ENCODE measurements at places on chromosomes 16 and 17.

DNA sequence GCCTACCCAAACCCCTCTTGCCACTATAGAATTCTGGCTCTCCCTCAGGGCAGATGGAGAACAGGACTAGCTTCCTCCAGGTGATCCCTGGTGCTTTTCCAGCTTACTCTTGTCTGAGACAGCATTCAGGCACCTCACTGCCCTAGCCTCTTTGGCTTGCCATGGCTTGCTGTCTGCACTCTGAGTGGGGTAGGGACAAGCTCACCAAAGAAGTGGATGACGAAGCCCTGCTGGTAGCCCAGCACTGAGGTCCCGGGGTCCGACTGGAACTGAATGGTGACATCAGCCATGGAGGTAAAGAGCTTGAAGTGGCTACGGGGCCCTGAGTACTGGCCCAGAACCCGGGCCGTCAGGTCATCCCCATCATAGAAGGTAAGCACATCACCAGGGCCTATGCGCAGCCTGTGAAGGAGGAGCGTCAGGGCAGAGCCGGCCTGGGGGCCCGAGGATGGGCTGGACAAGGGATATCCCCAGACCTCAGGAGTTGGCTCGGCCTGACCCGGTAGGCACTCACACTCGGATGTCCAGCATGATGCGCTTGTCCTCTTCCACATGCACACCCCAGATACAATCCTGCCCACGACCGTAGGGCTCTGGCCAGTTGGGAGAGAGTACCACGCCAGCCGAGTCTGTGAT lies 7.6 kb upstream of the PHF12 start:
- DNase-seq: no peak

DNA sequence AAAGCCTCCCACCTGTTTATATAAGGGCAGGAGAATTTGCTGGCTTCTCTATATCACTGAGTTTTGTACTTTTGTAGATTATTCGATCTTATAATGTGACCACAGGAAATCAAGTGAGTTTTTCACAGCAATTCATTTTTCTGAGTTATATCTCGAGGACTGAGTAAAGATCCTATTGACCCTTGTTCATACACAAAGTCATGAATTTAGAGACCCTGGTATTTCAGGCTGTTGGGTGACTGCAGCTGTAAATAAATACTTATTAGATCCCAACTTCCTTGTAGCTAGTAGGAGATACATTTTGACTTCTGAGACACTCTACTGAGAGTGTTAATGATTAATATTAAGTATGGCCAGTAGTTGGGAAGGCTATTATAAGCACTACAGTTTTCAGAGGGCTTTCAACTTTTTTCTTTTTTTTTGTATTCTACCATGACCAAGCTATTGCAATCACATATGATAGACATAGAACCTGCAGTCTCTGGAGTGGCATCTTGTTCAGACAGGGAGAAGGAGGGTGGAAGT lies 3.2 kb upstream of the KRT20 start:
- no peak for DNase-seq

DNA sequence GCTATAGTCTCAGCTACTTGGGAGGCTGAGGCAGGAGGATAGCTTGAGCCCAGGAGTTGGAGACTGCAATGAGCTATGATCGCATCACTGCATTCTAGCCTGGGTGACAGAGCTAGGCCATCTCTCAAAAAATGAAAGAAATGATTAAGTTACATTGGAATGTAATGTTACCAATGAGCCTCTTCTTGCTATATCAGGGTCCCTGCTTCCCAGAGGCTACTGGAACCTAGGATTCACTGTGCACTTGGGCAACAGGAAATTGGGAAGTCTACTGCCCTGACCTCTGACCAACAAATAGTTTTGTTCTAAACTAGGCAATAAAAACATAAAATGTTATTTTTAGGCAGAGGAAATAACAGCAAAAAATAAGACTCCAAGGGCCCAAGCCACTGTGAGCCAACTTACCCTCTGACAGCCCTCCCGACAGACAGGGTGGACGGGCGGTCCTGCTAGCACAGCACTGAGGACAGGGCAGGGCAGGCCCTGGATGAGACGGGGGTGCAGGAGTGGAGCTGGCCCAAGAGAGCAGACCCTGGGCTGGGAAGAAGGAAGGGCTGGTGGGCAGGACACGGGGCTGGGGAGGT lies 27.5 kb downstream of the NSMCE1 start:
- DNase-seq: peak; percentile 36

- DNase-seq: no peak
Observed at GRCh38 chr16:67933805-67934204, 2.1 kb upstream of the CTRL start.

- DNase-seq: no peak
Observed at GRCh38 chr16:50887500-50888298, 145.8 kb downstream of the CYLD start.

DNA sequence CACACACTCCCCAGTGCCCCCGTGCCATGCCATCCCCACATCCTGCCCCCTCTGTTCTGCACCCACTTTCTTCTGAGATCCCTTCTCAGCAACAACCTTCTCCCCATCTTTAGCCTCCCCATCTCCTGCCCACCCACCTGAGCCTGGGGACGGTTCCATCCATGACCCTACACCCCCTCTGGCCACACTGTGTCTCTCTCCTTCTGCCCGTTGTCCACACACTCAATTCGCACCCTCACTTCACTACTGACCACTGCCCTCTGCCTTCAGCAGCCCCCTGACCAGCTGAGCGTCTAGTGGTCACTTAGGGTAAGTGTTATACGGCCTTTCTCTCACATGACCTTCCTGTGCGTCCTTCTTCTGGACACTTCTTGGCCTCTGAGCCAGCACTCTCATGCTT lies 6.1 kb downstream of the ARHGAP27 start:
- DNase-seq: no peak

DNA sequence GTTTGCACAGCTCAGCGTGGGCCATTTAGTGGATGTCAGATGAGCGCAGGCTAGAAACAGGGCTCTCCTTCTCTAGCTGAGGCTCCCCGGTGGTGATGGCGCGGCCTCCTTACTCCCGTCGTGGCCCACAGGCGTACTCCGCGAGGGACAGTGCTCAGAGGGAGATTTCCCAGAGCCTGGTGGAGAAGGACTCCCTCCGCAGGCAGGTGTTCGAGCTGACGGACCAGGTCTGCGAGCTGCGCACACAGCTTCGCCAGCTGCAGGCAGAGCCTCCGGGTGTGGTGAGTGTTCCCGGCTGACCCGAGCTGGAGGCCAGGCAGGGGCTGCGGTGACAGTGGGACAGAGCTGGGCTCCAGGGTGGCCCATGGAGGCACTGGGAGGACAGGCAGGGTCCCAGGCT lies 21.4 kb downstream of the CARD14 start:
- no peak for DNase-seq

DNA sequence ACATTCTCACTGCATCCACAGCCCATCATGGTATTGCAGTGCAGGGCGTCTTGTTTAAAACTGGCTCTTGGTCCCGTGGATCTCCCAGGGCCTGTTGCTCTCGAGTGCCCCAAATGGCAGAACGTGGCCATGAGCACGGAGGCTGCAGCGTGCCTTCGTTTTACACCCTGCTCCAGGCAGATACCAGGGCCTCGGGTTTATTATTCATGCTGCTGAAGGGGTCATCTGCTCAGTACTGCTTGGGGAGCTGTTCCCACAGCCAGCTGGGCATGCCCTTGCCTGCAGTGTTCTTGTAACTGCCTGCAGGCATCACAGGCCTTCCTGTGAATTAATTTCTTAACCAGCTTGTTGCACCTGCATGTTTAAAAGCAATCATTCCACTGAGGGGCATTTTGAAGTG lies 129.7 kb upstream of the CHMP6 start:
- DNase-seq: no peak

- no peak for DNase-seq
Observed at GRCh38 chr16:51148678-51149228, 2.3 kb downstream of the SALL1 start.

DNA sequence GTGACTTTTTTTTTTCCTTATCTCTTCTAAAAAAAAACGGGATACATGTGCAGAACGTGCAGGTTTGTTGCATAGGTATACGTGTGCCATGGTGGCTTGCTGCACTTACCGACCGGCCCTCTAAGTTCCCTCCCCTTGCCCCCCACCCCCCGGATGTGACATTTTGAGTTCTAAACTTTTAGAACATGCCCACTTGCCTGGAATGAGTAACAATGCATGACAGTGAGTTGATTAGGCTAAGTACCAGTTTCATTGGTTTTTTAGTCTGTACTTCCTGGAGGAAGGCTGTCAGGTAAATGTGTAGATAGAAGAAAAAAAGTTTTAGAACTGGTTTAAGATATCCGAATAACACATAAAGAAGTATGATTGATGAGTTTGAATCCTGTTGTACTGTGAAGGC lies 4.0 kb downstream of the BPTF start:
- no peak for DNase-seq

GRCh38 chr17:15086776-15087295 lies 178.3 kb downstream of the PMP22 start:
- no peak for DNase-seq

DNA sequence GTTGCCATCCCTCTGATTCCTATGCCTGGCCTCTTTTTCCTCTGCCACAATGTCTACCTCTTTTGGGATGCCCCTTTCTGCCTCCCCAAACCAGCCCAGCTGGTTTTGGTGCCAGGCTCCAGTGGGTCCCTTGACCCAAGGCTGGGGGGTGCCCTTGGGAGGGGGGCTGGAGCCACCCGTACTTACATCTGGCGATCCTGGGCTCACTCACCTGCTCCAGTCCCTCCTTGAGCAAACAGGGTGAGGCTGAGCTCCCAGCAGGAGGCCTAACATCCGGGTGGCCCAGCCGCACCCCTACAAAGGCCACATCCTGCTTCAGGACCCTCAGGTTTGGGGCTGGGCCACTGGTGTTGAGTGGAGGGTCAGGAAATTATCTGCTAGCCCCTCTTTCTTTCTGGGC lies 1.2 kb downstream of the ERN2 start:
- DNase-seq: no peak

- no peak for DNase-seq
Observed at GRCh38 chr16:21953541-21953902, 361 bp downstream of the UQCRC2 start.

DNA sequence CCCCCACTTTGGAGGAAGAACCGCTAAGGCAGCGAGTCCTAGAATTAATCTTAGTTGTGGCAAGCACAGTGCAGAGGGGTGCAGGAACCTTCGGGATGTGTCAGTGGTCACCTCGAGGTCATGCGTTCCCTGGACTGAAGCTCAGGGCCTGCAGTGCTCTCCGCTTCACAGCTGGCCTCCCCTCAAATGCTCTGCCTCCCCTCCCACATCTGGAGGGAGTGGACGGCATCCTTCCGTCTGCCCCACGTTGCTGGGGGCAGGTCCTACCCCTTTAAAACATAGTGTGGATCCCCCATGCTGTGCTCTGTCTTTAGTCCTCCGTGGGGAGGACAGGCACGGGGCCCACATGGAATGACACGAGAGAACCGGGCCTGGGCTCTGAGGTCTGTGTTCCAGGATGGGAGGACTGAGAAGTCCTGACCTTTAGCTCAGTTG lies 99.5 kb upstream of the CDC42EP4 start:
- DNase-seq: no peak

DNA sequence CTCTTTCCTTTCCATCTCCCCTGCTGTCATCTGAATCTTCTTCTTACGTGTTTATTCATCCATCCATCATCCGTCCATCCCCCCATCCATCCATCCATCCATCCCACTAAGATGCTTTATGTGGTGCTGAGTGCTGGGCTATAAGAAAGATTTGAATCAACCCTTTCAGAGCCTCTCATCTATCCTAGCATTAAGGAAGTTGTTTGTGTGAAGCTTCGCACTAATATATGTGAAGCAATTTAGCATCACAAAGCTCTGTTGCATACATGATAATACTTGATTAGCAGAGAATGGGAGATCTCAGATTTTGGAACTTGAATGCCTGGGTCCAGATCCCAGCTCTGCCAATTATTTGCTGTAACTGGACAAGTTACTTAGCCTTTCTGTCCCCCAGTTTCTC lies 255.7 kb downstream of the SHISA9 start:
- no peak for DNase-seq

DNA sequence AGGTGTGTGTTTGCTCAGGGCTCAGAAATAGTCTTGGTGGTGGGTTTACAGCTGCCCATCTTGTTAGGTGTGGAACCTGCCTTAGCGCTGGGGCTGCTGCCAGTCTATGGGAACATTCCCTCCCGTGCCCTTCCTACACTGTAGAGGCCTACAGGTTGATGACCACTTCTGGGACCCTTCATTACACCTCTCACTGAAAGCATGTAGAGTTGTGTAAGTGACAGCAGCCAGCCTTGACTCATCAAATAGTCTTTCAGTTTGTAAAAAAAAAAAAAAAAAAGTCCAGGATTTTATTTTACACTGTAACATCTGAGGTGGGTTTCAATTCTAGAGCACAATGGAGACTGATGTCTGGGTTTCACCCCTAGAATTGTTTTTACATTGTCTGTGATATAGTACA lies 193.9 kb downstream of the SPECC1 start:
- no peak for DNase-seq

DNA sequence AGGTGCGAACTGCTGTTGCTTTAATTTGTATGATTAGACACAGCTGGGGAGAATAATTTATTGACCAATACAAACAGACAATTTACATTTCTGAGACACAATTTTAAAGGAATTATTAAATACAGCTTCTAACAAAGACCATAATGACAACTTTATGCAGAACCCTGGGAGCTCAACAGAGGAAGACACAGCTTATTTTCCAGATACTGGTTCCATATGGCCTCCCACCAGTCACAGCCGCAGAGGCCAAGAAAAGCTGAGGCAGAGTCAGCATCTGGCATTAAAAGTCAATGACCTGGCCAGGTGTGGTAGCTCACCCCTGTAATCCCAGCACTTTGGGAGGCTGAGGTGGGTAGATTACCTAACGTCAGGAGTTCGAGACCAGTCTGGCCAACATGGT lies 66.1 kb upstream of the BCAR1 start:
- no peak for DNase-seq

DNA sequence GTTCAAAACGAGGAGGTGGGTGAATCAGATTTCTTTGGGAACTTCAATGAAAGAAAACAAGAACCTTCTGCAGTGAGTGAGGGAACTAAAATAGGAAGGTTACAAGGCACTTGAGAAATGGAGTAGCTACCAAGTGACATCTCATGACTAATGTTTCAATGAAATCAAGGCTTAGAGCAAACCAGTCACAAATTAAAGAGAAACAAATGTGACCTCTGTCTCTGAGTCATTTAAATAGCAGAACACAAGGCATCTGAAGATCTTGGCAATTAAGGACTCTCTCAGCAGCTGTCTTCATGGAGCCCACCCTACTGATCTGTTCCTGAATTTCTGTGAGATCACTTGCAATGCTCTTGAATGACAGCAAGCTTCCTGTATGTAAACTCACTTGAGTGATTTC lies 109.5 kb downstream of the CDH11 start:
- no peak for DNase-seq

DNA sequence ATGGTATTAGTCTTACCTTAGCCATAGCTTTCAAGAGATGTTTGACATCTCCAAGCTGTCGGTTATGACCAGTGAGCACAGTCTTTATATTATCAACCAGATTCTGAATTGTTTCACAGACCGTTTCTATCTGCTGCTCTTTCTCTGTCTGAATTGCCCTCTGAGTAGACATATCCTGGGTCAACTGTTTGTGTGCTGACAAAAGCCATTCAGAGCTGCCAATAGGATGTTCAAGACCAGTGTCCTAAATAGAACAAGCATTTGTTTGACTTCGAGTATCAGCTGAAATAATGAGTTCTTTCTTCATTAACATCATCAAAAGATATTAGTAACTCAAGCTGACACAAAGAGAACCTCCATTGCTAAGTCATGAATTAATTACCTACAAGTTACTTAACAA lies 14.9 kb upstream of the ARL6IP1 start:
- DNase-seq: no peak

GRCh38 chr16:4525634-4526277 lies 12.8 kb downstream of the CDIP1 start:
- no peak for DNase-seq
